ENCODE measurements at places on chromosomes 12 and 14. TPM values are rescaled to one million over a fixed set of nuclear protein-coding genes. Genes with fewer than 3 reads are reported as not detected.

- no peaks in the 10 kb centered on the region for H3K4me1 ChIP-seq
- peaks cover 27% of the 10 kb centered on the region for H3K36me3 ChIP-seq
- H3K4me3 ChIP-seq = no peak overlapping the region
- no peak for DNase-seq
- H3K27me3 ChIP-seq = no peaks in the 10 kb centered on the region
These were observed 29.5 kb upstream of the MSRB3 start for GRCh38 chr12:65248656-65249633.

DNA sequence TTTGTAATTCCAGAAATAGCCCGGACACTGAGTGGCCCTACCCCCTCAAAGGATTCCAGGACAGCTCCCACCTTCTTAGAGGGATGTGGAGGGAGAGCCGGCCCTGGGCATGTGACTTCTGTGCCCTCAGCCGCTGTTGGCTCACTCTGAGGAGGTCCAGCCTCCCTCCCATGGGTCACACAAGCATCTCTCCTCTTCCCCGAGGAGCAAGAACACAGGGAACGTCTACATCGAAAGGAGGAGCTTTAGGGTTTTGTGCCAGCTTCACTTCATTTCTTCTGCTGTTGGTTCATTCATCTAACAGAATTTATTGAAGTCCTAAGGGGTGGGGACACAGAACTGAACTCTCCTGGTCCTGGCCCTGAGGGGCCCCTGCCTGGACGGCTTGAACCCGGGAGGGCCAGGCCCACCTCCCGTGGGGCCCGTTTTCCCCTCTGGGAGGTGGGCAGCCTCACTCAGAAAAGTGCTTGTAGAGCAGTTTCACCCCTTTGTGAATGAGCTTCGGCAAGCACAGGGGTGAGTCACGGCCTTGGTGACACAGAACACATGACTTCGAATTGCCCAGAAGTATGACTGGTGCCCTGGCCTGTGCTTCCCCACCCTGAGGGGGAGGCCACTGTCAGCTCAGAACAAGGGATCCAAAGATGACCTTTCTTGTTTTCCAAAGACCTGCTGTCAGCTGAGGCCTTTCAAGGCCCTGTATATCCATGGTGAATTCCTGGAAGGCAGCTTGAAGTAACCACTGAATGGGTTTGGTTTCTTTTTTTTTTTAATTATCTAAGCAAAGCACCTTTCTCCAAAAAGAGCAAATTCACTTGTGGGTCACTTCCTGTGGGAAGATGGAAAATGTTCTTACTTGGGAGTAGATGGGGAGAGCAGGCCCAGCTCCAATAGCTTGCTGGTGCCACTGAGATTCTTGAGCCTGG, 39.2 kb downstream of the NFKBIA start:
- peak overlapping the region; percentile 52 for H3K27ac ChIP-seq
- H3K36me3 ChIP-seq = no peaks in the 10 kb centered on the region
- no peak overlapping the region for H3K4me3 ChIP-seq
- H3K27me3 ChIP-seq = no peaks in the 10 kb centered on the region

- peaks cover 7% of the 10 kb centered on the region for H3K27me3 ChIP-seq
- H3K4me1 ChIP-seq = peaks cover 12% of the 10 kb centered on the region
- H3K36me3 ChIP-seq = no peaks in the 10 kb centered on the region
- no peak for DNase-seq
- H3K4me3 ChIP-seq = no peak overlapping the region
- no peak overlapping the region for H3K27ac ChIP-seq
These were observed 179.7 kb upstream of the PLXNC1 start for GRCh38 chr12:93968536-93969285.

DNA sequence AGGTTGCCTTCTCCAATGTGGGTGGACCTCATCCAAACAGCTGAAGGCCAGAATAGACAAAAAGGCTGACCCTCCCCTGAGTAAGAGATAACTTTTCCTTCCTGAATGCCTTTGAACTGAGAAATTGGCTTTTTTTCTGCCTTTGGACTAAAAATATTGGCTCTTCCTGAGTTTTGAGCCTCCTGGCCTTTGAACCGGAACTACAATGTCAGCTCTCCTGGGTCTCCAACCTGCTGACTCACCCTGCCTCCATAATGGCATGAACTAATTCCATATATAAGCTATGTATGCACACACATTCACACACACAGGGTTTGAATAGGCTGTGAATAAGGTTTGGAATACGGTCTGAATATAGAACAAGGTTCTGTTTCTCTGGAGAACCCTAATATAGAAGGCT, 39.7 kb upstream of the TMEM260 start:
- no peak overlapping the region for H3K27ac ChIP-seq
- DNase-seq = no peak
- no peak overlapping the region for H3K4me3 ChIP-seq
- peaks cover 2% of the 10 kb centered on the region for H3K27me3 ChIP-seq
- no peaks in the 10 kb centered on the region for H3K36me3 ChIP-seq

DNA sequence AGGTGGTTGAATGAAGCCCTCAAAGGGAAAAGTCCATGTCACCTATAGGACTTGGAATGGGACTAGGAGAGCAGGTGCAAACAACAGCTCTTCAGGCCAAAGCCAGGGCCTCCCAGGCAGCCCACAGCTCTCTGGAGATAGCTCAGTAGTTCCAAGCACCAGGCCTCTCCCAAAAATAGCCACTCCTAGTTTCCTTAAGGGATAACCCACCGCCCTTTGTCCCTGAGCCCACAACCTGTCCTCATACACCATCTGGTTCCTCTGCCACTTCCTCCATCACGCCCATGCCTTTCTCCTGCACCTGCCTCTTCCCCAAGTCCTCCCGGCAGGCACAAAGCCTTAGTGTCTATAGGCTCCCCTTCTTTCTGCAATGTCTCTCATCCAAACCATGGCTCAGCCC, 2.1 kb downstream of the RAB15 start:
- DNase-seq = no peak

GRCh38 chr14:58702441-58703160, 64.8 kb downstream of the DACT1 start:
- no peaks in the 10 kb centered on the region for H3K36me3 ChIP-seq
- H3K27ac ChIP-seq = no peak overlapping the region

Gene SERPINA12
- total RNA-seq = not detected

Gene AKAP5
- 2.1 TPM for total RNA-seq

Gene SLC25A47
- not detected for total RNA-seq

Gene C1QL4
- not detected for total RNA-seq

Gene GLIPR1L1
- total RNA-seq = not detected

All from activated CD8-positive, alpha-beta T cell treated with anti-CD3 and anti-CD28 coated beads, Interleukin-2, amount 10 ng/mL, durations not matched to agents 7 days and 5 days (primary cell).